ENCODE measurements at places on chromosomes 2 and 18.

GRCh38 chr2:217822296-217823252 lies 180.2 kb downstream of the TNS1 start:
- DNase-seq = no peak

GRCh38 chr2:86283411-86284030 lies 53.9 kb downstream of the REEP1 start:
- no peak for DNase-seq

- DNase-seq = peak; percentile 37
Observed at GRCh38 chr2:59025157-59025757, 784.1 kb upstream of the FANCL start.

DNA sequence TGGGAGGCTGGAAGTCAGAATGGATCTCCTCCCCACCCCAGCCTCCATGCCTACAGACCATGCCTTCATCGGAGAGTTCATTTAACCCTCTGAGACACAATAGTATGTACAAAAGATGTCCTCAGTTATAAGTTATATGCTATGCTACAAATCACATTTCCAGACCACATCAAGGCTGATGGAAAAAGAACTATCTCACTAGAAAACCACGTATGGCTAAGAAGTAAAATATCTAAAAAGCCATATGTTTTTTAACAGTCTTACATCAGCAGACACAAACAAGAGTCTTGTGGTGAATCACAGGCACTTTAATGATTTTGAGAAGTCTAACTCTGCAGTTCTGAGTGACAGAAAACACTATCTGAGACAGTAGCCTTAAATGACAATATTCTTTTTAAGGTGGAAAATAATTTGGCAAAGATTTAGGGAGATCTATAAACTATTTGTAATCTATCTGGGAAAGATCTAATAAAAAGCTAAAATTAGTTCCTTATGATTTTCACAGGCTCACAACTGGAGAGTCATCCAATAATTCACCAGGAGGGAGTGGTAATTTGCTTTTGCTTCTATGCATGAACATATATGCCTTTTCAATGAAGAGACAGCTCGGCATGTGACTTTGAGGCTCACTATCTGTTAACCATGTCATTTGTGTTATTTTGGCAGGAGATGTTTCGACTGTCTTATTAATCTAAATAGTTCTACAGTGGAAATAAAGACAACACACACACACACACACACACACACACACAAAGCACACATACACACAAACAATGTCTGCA lies 197.5 kb downstream of the IRS1 start:
- DNase-seq = peak; percentile 88

DNA sequence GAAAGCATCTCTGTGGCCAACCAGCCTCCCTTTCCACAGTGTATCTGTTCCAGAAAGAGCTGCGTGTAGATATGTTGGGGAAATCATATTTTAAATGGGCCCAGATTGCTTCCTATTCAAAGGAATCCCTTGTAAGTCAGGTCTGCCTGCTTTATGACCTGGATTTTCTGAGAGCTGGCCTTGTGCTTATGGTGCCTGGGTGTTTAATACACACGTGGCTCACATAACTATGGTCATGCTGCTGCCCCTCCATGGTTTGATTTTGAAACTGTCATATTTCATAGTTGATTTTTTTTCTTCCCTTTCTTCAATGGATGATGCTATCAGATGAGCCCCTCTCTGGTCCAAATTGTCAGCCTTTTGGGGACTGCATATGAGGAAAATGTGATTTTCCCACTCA lies 111.5 kb upstream of the CNGA3 start:
- no peak for DNase-seq
